Activated T-cell treated with anti-CD3 and anti-CD28 coated beads for 48 hours (primary cell): ENCODE measurements at places on chromosomes 2 and 18.

- no peak for DNase-seq
Measured at GRCh38 chr18:76771192-76771799, 51.1 kb upstream of the ZNF236 start.

GRCh38 chr2:160271171-160272086, 71.4 kb upstream of the ITGB6 start:
- no peak for DNase-seq

- DNase-seq, result no peak
Measured at GRCh38 chr2:170972296-170973224, 43.5 kb downstream of the GORASP2 start.

- no peak for DNase-seq
Measured at GRCh38 chr2:239370403-239370802, 30.4 kb downstream of the HDAC4 start.

DNA sequence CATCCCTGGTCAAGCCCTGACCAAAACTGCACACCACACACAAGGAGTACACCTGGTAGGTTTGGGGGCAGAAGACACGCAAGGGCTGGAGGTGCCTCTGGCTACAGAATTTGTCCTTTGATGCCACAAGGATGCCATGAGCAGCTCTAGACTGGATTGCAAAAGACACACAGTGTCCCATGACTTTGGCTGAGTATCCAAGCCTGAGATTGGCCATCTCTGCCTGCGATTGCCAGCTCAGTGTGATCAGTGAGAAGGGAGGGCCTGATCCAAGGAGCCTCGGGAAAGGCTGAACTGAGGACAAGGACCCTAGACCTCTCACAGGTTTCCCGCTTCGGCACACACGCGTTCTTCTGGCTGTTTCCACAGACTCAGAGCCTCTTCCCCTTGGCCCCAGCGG, 60.0 kb upstream of the FOSL2 start:
- no peak for DNase-seq

DNA sequence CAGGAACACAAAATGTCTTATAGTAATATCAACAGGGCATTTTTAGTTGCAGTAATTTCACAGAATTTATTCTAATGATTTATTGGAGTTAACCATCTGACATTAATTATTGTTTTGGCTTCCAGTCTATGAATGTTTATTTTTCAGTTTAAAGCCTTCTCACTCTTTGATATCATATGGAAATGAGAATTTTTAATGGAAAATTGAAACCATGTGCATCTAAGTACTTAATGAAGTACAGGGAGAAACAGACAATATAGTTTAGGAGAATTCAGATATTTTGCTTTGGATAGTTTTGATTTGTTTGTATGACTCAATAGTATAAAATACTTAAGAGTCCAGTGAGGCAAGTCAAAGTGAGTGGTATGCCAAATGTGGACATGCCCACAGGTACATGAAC, 126.1 kb downstream of the OLA1 start:
- no peak for DNase-seq

DNA sequence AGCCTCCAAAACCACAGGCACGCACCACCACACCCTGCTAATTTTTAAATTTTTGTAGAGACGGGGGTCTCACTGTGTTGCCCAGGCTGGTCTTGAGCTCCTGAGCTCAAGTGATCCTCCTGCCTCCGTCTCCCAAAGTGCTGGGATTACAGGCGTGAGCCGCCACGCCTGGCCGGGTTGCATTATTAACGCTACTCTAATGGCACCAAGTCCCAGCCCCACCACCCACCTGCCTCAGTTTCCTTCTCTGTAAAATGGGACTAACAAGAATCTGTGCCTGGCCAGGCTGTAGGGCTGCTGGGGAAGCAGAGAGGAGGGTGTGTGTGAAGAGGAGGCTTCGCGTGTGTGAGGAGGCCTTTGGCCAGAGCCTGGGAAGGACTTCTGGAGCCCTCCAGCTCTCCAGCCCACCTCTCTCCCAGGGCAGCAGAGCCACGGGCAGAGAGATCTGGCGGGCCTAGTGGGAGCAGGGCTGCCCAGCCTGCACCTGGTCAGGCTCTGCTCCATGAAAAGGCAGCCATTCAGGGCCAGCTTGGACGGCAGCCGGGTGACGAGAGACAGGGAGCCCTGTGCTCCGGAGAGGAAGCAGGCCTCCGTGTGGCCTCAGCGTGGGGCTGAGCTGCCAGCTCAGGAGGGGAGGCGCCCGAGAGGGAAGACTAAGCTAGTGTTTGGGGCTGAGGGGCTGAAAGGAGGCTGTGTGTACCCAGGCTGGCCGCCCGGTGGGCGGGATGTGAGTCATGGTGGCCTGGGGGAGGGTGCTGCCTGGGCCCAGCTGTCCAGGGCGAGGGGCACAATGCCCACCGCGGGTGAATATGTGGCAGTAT, 7.4 kb upstream of the B3GNT7 start:
- no peak for DNase-seq

DNA sequence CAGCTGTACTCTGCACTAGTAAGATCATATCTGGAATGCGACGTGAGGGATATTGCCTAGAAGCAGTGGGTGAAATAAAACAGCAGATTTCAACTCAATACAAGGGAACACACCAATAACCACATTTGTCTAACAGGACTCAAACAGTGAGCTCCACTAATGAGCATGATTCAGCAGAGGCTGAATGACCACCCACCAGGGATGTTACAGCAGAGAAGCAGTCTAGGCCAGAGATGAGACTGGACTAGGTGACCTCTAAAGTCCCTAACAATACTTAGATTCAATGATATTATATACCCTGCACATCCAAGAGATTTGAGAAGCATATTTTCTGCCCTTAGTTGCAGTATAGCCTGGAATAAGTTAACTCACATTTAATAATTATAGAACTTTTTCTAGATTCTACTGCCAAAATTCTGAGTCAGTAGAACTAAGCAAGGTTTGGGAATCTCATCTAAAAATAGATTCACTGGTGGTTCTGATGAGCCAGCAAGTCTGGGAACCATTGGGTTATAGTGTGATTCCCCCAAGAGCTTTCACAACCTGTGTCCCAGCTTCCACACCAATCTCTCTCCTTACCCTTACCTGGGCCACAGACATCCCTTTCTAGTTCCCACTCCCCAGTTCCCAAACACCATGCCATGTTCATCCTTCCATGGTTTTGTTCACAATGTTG, 6.3 kb downstream of the THOC1 start:
- DNase-seq, result no peak
